ENCODE measurements at places on chromosomes 13 and 19.

- DNase-seq, result no peak
These were observed 3.4 kb downstream of the CADM4 start for GRCh38 chr19:43636121-43636683.

GRCh38 chr19:7265963-7266362 lies 28.3 kb downstream of the INSR start:
- no peak for DNase-seq

- no peak for DNase-seq
These were observed 12.8 kb downstream of the SHC2 start for GRCh38 chr19:447816-448560.

DNA sequence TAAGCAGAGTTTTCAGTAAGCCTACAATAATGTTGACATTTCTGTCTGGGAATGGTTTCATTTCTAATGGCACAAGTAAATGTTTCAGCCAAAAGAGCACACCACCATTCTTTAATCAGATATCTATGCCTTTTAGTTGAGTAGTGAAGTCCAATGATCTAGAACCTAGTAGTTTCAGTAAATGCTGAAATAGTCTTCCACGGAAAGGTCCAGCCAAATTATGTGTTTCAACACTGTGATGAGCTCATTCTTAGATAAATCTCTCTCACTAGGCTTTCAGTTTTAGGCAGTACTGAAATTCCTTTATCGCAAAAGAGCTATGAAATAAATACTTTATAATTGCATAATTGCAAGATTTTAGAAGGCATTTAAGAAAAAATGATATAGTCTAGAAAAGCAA lies 816.8 kb upstream of the PCDH9 start:
- DNase-seq, result no peak

DNA sequence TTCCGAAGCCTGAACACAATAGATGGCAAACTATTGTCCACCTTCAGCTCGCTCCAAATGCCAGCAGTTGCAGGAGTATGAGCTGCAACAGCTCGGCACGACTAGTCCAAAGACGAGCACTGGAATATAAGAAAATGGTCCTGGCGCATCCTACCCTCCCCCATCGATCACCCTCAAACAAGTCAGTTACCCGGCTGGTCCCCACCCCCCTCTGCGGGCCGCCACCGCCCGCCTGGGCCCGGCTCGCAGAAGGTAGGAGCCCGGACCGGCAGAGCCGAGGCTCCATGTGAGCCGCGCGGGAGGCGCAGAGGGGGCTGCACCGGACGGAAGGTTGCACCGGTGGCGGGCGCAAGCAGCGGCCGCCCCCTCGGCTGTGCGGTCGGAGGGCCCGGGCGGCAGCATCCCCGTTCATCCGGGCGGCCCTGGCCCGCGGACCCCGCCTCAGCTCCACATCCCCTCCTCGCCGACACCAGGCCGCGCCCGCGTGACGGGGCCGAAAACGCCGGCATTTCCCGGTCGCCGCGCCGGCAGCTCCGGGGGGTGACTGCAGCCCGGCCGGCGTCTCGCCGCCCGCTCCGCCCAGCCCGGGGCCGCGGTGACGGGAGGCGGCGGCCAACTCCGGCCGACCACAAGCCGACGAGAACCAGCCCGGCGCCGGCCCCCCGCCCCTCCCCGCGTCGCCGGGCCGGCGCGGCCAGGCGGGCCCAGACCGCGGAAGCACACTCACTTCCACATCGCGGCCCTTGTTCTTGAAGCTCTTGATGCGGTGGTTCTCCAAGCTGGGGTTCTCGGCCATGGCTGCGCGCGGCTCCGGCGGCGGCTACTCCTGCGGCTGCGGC lies 552 bp downstream of the KPNA3 start:
- DNase-seq, result peak; percentile 31

GRCh38 chr19:30887042-30887441 lies 462.2 kb downstream of the TSHZ3 start:
- DNase-seq, result no peak

GRCh38 chr19:2888731-2889224 lies 11.9 kb upstream of the ZNF57 start:
- DNase-seq, result no peak

GRCh38 chr13:31674051-31674450 lies 65.3 kb upstream of the RXFP2 start:
- no peak for DNase-seq

DNA sequence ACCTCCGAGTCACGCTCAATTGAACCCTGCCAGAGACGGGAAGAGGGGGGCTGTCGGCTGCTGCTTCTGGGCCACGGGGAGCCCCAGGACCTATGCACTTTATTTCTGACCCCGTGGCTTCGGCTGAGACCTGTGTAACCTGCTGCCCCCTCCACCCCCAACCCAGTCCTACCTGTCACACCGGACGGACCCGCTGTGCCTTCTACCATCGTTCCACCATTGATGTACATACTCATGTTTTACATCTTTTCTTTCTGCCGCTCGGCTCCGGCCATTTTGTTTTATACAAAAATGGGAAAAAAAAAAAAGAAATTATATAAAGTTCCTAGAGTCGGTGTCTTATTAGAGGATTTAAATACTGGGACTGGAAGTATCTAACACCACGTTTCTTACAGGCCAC lies 11.7 kb downstream of the TRIP10 start:
- DNase-seq, result no peak

- no peak for DNase-seq
These were observed 137.6 kb downstream of the FOXO1 start for GRCh38 chr13:40528881-40529280.

DNA sequence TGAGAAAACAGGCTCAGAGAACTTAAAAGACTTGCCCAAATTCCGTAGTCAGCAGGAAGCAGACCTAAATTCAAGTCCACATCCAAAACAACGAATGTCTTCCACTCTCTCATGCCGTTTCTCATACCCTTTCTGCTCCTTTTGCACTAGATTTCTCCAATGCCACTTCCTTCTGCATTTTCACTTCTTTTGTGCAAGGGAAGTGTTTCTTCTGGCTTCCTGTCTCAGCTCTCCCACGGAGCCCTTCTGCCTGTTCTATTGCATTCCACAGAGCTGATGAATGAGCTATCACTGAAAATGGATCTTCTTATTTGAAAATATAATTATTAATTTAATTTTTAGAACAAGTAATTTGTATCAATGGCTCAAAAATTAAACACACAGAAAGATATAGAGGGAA lies 56.1 kb upstream of the STK24 start:
- no peak for DNase-seq

- no peak for DNase-seq
These were observed 20.6 kb upstream of the ADGRE1 start for GRCh38 chr19:6866741-6867151.

DNA sequence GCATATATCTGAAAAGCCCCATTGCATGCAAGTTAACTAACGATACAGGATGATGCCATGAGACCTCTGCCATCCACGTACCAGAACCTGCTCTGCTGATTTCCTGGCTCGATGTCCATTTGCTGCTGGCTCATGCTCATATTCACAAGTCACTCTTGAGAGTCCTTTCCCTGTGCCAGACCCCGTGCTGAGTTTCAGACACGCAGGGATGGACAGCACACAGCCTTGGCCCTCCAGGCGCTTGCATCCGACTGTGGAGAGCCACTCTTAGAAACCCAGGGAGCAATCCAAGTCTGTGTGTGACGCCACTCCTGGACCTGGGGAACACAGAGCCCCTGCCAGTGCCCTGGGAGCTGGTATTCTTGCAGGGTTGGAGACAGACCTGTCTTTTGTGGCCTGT lies 37.6 kb upstream of the TSHZ3 start:
- DNase-seq, result no peak

- no peak for DNase-seq
These were observed 73.9 kb upstream of the SLC10A2 start for GRCh38 chr13:103140001-103140671.

- no peak for DNase-seq
These were observed 36.4 kb downstream of the EPS15L1 start for GRCh38 chr19:16435238-16435917.

DNA sequence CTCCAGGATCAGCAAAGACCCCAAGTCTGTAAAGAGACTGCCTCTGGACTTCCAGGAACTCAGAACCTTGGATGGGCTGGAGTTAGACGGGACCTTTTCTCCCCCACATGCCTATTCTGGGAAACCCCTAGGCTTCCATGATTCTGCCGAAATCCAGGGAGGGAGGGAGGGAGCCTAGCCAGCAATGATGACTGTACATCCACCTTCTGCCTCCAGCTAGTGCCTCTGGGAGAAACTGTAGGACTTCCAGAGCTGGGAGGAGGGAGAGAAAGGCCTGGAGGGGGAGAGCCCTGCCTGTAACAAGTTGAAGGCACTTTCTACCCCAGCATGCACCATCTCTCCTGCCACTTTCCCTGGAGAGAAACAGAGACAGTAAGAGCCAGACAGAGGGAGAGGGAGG lies 6.0 kb upstream of the HAS1 start:
- no peak for DNase-seq

- DNase-seq, result peak; percentile 43
These were observed 12.3 kb downstream of the SLC7A1 start for GRCh38 chr13:29583073-29583785.

Data from T1000 (cell line).